ENCODE measurements at places on chromosomes 2 and 18. TPM values are rescaled to one million over a fixed set of nuclear protein-coding genes. Genes with fewer than 3 reads are reported as not detected.

DNA sequence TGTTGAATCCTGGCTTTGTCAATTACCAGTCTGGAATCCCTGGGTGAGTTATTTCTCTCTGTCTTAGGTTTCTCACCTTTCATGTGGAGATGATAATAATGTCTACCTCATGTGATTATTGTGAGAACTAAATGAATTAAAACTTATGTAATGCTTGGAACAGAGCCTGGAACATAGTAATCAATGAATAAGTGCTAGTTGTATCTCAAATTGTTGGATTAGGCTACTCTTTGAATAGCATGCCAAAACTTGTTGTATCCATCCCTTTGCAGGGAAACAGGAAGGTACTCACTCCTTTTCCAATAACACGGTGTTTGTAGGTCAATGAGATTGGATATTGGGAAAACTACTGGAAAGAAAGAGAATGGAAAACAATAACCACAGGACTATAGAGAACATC lies 796.6 kb upstream of the ZEB2 start:
- DNase-seq: no peak

DNA sequence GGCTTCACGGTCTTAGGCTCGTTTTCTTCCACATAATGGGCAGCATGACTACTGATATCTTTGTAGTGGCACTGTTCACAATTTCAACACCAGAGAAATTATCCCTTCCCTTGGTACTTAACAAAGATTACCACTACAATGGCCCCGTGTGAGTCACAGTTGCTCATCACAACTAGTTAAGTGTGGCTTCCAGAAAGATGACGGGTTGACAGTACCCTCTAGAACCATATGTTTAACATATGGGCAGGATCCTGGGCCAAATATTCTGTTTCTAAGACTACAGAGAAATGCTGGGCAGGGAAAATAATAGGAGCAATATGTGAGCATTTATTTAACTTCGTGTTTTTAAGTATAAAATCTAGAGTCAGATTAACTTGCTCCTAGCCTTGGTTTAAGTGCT lies 780.1 kb upstream of the LINC00305 start:
- peak; percentile 17 for DNase-seq

DNA sequence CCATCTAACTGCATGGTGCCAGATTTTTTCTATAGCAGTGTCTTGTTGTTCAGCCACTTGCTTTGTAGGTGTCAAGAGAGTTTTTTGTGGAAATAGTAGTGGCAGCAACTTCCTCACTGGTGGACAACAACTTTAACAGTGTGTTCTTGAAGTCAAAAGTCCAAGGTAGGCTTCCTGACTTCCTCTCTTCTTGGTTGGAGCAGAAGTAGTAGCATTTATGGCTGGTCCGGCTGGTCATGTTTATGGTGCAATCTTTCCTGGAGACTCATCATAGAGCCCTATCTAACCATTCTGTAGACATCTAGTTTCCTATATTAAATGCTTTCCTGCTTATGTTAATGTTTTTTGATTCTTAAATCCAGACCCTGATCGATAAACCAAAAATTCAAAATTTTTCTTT lies 11.7 kb downstream of the GPR75 start:
- DNase-seq: no peak

Gene CAVIN2
- 44.0 TPM for total RNA-seq

Gene ABCB11
- not detected for total RNA-seq

GRCh38 chr2:200216310-200216709 lies 90.2 kb upstream of the SPATS2L start:
- no peak for DNase-seq

Gene ATP8B1
- 68.0 TPM for total RNA-seq

DNA sequence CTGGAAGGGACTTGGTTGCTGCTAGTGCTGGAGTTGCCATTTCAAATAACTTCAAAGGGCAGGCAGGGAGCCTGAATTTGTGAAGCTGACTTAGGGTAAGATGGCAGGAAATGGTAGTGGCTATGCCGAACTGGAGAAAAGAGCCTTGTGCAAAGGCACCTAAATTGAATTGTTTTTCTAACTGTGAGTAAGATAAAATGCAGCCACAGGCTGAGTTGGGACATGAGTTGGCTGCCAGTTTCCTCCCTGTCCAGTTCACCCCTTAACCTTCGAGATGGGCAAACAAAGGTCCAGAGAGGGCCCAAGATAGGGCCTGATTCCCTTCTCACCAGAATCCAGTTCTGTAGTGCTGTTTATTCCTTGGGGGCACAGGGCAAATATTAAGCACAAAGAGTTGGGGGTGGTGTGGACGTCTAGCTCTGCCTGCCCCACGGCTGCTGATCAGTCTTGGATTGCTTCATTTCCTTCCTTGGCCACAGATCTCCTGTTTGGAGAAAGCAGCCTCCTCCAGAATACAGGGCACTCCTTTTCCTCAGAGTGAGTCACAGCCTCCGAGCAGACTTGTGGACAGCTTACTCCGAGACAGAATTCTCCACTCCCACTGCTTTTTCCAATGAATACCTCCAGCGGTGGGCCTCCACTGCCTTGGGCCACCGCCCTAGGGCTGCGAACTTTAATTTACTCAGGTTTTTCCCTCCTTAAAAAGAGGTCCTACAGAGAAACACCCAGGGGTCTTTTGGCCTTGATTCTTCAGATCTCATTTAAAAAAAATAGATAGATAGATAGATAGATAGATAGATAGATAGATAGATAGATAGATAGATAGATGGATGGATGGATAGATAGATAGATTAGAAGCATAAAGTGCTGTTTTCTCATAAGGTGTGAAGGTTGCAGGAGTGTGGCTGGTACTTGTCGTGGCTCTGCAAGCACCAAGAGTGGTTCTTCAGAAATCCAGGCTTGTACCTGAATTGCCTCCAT lies 18.4 kb upstream of the SLC20A1 start:
- DNase-seq: peak; percentile 91

Gene REG3A
- total RNA-seq: not detected

DNA sequence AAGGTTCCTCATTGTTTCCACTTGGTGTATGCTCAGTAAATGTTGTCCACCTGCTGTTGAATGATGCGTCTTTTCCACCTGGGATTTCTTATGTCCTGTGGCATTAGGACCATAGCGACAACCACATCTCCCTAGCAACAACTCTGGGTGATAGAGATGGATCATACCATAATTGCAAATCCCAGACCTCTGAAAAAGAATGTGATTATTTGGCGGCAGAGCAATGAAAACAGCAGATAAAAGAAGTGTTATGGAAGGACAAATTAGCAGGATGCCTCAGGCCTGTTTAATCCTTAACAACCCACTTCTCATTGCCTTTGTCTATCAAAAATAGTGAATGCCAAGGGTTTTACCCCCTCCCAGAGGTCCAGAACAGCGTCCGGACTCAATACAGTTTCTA lies 278.9 kb downstream of the TSN start:
- no peak for DNase-seq

DNA sequence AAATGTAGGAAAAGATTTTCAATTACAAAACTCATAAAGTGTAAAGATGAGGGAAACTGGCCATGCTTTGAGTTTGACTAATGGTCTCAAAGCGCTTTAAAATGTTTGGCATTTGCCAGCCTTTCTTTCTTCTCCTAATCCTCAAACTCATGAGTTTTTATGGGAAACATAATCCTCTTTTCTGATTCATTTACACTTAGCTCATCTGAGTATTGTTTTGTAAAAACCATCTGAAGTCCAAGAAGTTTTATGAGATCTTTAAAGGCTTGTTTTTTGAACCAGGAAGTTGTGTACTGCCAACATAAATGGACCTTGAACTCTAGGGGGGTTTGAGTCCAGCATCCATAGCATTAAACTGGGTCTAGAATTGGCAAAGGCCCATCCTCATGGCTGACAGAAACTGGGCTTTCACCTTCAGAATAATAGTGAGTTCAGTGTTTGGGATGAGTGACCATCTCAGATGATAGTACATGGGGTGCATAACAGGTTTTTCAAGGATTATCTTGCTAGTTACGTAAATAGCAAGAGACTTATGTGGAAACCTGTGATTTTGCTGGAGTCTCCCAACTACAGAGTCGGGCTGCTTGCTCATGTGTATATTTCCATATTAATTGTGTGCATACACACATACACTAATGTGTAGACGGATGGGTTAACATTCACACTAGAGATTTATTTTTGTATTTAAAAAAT lies 3.8 kb upstream of the LTBP1 start:
- no peak for DNase-seq

- peak; percentile 25 for DNase-seq
Observed at GRCh38 chr2:177783835-177784744, 288.5 kb downstream of the PDE11A start.

GRCh38 chr2:28346587-28346986 lies 46.1 kb upstream of the FOSL2 start:
- DNase-seq: peak; percentile 50

DNA sequence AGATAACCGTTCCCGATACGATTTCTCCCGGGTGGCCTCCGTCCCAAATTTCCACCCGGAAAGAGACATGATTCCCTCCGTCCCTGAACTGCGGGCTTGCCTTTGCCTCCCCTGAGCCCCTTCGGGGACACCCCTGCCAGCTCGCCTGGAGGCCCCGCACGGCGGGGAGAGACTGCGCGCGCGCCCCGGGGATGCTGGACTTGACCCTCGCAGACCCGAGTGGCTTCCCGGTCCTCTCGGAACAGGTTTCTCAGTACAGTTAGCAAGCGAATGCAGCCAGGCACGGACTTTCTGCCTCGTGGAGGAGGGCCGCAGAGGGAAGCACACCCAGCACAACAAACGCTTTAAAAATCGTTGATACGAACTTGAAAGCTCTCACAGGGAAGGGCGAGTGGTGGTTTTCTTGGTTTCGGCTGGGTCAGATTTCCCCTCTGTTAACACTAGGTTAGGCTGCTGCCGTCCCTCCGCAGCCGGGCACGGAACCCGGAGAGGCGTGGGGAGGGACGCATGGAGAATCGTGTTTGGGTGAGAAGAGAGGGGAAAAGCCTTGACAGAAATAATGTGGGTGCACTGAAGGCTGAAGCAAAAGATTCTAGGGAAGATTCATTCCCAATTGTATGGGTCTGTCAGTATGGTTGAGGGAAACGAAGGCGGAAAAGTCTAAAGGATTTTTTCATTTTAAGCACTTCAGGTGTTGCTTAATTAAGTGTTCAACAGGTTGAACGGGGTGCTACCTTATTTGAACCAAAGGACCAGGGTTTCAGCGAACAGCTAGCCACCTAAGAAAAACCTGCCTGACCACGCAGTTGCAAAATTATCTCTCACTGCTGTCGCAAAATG lies 916 bp downstream of the TNFRSF11A start:
- DNase-seq: no peak

GRCh38 chr2:221402072-221402471 lies 170.0 kb downstream of the EPHA4 start:
- peak; percentile 48 for DNase-seq

GRCh38 chr2:47344890-47345589 lies 57.9 kb upstream of the MSH2 start:
- peak; percentile 76 for DNase-seq

Gene POTEE
- total RNA-seq: not detected

DNA sequence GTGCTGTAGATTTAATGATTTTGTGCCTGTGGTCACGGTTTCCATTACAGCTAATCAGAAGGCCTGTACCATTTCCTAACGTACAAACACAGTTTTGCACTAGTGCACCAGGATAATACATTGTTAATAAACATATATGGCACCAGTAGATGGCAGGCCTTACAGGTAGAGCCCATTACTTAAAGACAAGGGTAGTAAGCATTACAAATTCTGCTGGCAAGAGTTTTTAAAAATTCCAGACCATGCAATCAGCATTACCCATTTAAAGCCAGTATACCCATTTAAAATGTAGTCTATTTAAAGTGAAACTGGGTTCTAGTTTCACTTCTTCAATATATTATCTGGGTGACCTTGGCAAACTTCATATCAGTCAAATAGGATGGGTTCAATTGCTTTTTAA lies 224.2 kb downstream of the NUP35 start:
- DNase-seq: no peak

DNA sequence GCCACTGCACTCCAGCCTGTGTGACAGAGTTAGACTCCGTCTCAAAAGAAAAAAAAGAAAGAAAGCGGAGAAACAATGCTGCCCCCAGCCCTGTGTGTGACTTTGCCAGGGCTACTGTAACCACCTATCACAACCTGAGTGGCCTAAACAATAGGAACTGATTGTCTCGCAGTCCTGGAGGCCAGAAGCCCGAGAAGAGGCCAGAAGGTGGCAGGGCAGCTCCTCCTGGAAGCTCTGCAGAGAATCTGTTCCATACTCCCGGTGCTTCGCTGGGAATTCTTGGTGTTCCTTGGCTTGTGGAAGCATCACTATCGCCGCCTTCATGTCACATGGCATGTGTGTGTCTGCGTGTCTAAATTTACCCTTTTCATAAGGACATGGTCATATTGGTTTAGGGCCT lies 14.4 kb upstream of the RAB17 start:
- DNase-seq: peak; percentile 36

DNA sequence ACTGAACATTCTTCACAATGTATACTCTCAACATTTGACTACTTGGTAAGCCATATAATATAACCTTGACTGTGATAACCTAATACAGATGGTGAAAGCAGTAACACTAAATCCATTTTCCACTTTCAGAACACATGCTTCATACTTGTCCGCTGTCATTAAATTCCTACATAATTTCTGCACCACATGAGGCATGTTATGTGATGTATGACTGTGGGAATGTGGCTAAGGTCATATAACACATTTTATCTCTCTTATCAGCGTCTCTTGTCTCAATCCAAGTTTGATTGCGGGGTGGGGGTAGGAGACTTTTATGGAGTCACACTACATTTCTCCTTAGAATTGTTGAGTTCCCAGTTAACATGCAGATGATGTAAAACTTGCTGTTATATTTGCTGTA lies 110.9 kb downstream of the MTCL1 start:
- DNase-seq: no peak

DNA sequence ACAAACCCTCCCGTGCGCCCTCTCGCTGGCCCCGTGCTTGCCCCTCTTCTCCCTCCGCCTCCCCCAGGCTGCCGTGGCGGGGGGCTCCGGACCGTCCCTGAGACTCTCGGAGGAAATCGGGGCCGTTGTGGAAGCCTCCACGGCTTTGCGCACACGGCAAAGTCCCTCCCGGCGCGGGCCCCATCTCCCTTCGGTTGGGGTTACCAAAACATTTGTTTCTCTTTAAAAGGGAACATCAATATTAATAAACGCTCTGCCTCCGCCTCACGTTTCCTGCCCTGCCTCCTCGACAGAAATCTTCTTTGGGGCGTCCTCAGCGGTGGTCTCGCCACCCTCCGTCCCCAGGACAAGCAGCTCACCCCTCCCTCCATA lies 3.8 kb downstream of the PAX3 start:
- no peak for DNase-seq

Gene PRKRA
- total RNA-seq: 75.7 TPM

- DNase-seq: no peak
Observed at GRCh38 chr2:105753380-105753779, 8.7 kb downstream of the NCK2 start.

DNA sequence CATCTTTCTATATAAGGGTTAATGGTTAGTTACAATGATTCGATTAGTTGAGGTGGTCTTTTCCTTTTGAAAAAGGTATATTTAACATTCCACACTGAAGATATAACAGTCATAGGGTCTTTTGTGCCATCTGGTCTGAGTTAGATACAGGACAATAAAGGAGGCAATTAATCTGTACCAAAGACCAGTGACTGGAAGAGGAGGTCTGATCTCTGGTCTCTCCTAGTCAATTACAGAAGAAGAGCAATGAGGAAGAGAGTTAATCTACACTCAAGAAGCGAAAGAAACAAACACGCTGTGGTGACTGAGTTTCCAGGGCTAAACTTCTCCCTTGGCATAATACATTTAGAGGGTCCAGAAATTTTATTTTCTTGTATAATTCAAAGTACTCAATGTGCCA lies 20.7 kb upstream of the RMDN2 start:
- no peak for DNase-seq

Gene SCYGR1
- total RNA-seq: not detected

- no peak for DNase-seq
Observed at GRCh38 chr2:236959036-236959435, 126.7 kb upstream of the COPS8 start.

Data from MG63 (cell line).